GM12878 (cell line): ENCODE measurements at places on chromosomes 7 and 10. TPM values are rescaled to one million over a fixed set of nuclear protein-coding genes. Genes with fewer than 3 reads are reported as not detected.

DNA sequence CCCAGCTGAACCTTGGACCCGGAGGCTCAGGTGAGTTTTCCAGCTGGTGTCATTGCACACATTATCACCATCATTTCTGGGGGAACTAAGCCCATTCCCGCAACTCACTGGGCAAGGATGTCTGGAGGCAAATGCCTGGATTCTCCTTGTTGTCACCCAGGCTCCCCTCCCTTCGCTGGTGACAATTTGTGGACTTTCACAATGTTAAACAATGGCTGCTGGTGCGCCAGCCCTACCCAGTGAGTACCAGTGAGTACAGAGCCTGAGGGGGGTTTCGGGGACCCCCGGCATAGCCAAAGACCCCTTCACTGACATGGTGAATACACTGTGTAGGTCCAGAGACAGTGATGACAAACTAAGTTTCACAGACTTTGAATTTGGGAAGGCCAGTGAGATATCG, 189.2 kb downstream of the ADARB2 start:
- DNase-seq = no peak

DNA sequence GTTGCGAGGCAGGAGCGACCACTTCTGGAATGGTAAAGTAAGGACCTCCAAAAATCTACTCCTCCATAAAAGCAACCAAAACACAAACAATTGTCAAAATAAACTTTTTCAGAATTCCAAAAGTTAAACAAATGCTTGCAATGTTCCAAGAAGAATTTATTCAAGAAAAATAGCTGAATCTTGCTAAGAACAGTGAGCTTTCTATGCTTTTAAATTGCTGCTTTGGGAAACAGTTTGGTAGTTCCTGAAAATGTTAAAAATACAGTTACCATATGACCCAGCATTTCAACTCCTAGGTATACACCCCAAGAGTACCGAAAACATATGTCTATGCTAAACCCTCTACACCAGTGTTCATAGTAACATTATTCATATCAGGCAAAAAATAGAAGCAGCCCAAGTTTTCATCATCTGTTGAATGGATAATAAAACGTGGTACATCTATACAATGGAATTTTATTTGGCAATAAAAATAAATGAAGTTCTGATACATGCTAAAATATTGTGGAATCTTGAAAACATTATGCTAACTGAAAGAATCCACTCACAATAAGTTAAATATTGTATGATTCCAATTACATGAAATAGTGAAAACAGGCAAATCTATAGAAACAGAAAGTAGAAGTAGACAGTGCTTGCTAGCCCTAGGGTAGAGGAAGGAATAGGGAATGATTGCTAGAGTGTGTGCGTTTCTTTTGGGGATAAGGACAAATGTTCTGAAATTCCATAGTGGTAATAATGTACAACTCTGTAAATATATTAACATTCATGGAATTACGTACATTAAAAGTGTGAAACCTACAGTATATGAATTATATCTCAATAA, 57.0 kb downstream of the LRRN3 start:
- no peak for DNase-seq

DNA sequence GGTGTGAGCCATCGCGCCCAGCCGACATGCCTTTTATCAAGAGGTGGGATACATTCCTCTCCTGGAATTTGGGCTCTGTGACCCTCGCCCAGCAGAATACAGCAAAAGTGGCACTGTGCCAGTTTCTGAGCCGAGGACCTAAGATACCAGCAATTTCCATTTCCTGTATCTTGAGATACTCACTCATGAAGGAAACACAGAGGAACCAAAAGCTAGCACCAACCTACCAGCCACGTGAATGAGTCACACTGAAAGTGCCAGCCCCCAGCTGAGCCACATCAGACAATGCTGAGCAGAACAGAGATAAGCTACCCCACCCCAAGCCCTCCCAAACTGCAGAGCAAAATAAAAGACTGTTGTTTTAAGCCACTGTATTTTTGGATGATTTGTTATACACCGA, 56.3 kb downstream of the CACUL1 start:
- peak; percentile 80 for DNase-seq

The SEMA3A gene
- 0.08 and 0.32 TPM in 2 replicates for total RNA-seq

- DNase-seq = no peak
Measured at GRCh38 chr7:138245682-138246081, 169.4 kb downstream of the AKR1D1 start.

DNA sequence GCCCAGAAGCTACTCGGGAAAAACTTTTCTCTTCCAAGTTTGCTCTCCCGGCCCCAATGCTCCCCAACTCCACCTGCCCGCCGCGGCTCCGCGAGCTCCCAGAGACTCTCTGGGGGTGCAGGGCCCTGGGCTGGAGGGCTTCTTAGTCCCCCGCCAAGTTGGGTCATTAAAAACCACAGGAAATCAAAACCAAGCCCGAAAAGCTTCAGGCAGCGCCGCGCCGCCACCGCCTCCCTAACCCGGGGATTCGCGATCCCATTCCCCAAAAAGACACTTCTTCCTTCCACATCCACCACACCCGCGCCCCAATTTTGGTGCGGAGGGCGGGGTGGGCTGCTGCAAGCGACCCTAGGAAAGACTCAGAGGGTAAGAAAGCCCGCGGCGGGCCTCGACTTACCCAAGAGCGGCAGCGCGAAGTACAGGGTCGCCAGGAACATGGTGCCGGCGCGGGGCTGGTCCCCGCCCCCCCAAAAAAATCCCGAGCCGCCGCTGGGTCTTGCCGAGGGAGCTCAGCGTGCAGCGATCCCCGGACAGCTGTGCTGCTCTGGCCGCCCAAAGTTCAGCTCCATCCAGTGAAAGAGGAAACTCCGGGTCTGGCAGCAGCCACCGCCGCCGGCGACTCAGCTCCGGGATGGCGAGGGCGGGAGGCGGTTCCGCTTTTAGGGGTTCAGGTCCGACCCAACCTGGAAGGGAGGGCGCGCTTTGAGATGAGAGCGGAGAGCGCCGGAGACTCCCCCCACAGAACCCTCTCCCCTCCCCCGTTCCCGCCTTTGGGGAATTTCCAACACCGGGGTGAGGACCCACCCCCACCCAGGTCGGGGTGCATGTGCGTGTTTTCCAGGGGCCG, 1.2 kb downstream of the GFRA1 start:
- DNase-seq = no peak

The MGAM2 gene
- total RNA-seq = 0.03 TPM in 1 of 2 replicates, not detected in the other

- no peak for DNase-seq
Measured at GRCh38 chr10:79273604-79274003, 73.7 kb upstream of the PPIF start.

The GIMAP4 gene
- total RNA-seq = 0.54 and 1.0 TPM in 2 replicates

The NFKB2 gene
- 144 and 145 TPM in 2 replicates for total RNA-seq

GRCh38 chr7:136940122-136940521, 71.7 kb downstream of the CHRM2 start:
- DNase-seq = no peak

GRCh38 chr7:25026156-25026555, 46.2 kb upstream of the OSBPL3 start:
- no peak for DNase-seq

DNA sequence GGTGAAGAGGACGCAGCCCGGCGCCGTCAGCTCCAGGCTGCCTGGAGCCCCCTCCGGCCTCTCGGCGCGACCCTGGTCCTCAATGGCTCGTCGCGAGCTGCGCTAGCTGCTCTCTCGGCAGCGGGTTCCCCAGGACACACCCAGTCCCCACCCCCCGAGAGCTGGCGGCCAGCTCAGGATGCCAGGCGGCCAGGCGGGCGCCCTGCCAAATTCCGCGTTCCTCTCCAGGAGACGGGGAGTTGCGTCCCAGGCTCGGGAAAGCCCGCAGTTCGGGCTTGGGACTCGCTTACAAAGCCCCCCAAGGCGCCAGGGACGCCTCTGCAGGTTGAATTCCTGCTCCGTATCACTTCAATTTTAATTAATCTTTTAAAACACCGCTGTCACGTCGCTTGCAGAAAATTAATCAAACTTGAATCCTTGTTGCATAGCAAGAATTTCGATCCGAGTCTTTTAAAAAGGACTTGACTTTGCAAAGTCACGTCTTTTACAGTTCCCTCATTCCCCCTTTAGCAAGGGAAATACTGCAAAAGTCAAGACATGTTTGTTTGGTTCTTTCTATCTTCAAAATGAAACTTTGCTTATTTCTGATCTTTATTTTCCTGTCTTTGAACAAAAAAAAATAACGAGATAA, 28.2 kb downstream of the SKIDA1 start:
- no peak for DNase-seq

GRCh38 chr10:86486856-86487255, 34.7 kb downstream of the WAPL start:
- DNase-seq = peak; percentile 12

DNA sequence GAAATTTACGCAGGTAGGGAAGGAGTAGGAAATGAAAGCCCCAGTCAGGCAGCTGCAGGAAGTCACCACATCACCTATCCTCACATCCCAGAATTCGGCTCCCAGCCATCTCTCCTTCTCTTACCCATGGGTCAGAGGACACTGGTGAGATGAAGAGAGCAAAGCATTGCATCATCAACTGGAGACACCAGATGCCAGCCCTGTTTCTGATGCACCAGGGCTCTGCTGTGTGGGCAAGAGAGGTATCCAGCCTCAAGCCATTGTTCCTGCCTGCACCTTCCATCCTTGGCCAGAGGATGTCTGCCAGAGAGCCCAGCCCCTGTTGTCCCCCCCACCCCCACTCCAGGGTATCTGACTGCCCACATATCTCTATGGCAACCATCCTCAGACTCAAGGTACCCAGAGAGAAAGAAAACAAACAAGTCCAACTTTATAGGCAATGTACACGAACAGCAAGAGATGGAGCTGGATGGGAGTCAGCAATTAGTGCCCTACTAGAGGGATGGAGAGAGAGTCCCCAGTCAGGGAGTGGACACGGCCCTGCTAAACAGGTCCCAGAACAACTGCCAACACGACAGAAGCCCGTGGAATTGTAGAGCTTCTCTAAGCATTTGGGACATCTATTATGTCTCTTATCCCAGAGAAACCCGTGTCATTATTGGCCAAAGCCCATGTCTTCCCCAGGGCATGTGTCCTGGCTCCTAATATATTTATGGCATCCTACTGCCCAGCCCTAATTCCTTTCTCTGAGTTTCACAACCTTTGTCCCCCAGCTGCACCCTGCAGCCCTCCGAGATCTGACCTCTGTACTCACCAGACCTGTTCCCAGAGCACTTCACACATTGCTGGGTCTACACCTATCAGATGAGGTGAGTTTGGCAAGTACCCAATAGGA, 2.8 kb downstream of the CAMK2G start:
- DNase-seq = no peak

GRCh38 chr10:126225672-126226008, 162.6 kb downstream of the ADAM12 start:
- DNase-seq = no peak

DNA sequence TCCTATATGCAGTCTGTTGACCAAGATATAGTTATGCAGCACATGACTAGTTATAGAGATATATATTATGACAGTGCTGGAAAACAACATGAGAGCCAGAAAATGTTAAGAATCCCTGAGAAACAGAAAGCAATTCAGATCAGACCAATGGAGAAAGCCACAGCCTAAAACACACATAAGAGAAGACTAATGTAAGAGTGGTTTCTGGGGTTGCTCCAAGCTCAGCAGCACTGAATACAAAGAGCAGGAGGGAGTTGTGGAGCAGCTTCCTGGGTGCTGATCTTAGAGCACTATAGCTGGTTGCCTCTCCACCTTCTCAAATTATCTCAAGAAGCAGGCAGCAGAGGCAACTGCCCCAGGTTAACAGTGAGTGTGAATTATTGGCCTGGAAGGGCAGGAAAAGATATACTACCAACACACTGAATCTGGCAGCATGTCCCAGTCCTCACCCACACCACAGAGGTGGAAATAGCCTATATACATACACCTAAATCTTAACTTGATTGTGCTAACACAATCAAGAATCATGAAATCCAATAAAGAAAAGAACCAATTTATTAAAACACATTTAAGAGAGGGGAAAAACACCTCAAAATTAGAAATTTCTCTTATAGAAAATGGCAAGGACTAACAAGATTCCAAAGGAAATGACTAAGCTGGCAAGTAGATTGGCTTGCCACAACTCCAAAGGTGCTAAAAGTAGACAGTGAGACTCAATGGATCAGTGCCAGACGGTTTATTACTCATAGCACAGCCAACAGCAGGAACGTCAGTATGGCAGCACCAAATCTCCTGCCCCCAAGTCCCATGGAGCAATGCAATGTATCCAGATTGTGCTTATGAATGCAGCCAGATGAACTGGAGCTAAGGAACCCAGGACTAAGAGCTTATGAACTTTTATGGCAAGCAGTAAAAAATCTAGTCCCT, 5.1 kb downstream of the PTTG1IP2 start:
- DNase-seq = no peak

- DNase-seq = no peak
Measured at GRCh38 chr10:59172567-59172966, 3.9 kb upstream of the PHYHIPL start.

The NUDT13 gene
- 0.72 and 0.88 TPM in 2 replicates for total RNA-seq

DNA sequence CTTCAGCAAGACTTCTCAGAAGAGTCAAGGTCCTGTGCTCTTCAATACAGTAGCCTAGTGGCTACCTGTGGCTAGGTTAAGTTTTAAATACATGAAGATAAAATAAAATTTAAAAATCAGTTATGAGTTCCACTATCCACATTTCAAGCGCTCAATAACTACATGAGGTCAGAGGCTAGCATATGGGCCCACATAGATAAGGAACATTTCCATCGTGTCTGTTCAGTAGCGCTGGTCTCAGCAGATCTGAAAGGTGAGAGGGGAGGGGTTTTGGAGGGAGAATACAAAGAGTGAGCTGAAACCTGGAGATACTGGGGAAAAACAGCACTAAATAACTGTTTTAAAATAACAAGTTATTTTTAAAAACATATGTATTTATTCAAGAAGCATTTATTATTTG, 219.0 kb downstream of the TRIL start:
- no peak for DNase-seq

The DDC gene
- not detected in 2 replicates for total RNA-seq

The PRR15 gene
- not detected in 2 replicates for total RNA-seq

- no peak for DNase-seq
Measured at GRCh38 chr7:34425194-34425593, 232.8 kb upstream of the NPSR1 start.

DNA sequence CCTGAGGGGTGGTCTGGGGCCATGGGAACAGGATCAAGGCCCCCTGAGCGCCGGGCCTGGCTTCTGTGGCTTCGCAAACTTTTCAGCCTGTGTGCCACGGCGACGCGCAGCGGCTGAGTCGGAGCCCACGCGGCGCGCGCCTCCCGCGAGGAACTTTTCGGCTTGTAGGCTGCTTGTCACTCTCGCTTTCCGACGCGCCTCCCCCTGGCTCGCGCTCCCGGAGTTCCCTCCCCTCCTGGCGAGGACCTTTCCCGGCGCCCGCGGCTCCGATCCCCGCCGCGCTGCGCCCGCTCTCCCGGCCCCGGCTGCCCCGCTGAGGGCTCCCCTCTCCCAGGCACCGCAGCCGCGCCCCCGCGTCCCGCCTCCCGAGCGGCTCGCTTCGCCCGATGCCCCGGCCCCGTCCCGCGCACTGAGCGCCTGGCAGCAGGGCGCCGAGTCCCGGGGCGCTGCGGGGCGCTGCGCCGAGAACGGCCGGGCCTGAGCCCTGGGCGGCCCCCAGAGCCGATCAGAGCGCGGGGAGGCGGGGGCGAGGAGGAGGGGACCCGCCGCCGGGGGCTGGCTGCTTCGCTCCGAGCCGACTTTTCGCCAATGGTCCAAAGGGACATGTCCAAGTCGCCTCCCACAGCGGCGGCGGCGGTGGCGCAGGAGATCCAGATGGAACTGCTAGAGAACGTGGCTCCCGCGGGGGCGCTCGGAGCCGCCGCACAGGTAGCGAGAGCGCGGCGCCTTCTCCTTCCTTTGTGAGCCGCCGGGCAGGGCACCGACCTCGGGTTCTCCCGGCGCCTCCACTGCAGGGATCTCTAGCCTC, at the start of gene CACNB2:
CACNB2 (plus strand) TSS at position 276 of the 808 bp plus-strand sequence.
- DNase-seq = no peak

GRCh38 chr10:89531359-89531758, 4.0 kb downstream of the SLC16A12 start:
- no peak for DNase-seq

The HOXA5 gene
- total RNA-seq = 0.13 TPM in 1 of 2 replicates, not detected in the other

The SAMD9L gene
- total RNA-seq = 29.9 and 34.7 TPM in 2 replicates
